ENCODE measurements at places on chromosomes 5 and 9.

- no peak for DNase-seq
Observed at GRCh38 chr5:179668391-179668790, 12.4 kb downstream of the CBY3 start.

GRCh38 chr9:18569941-18570630 lies 96.1 kb downstream of the ADAMTSL1 start:
- no peak for DNase-seq

GRCh38 chr9:129446828-129447550 lies 173.9 kb downstream of the C9orf50 start:
- no peak for DNase-seq

GRCh38 chr5:74185599-74185998 lies 454.9 kb downstream of the ENC1 start:
- no peak for DNase-seq

DNA sequence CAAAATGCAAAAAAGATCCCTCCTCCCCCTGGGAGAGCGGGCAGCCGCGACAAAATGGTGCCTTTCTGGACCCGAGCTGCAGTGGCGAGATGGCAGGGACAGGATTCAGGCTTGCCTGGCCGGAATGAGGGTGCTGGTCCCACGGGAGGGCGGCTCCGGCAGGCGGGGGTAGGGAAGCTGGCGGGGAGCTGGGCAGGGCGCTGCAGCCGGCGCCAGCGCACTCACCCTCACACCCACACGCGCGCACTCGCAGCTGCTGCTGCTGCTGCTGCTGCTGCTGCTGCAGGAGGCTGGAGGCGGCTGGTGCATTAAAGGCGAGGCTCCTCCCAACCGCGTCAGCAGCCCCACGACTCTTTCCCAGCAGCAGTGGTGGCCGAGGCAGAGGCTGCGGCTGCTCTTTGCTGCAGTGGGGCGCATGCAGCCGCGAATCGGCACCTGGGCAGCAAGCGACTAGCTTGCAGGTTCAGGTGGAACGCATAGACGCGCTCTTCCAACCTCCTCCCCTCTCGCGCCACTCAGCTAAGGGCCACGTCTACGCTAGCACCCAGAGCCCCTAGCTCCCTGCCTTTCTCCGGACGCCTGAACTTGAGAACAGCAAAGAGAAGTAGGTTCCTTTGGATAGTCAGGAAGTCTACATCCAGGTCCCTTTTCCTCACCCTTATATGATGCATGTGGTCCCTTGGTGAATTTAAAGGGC lies at the start of gene PPP2R2B:
Gene PPP2R2B, minus strand, starts transcription at position 282 of the 697 bp plus-strand sequence.
- no peak for DNase-seq

DNA sequence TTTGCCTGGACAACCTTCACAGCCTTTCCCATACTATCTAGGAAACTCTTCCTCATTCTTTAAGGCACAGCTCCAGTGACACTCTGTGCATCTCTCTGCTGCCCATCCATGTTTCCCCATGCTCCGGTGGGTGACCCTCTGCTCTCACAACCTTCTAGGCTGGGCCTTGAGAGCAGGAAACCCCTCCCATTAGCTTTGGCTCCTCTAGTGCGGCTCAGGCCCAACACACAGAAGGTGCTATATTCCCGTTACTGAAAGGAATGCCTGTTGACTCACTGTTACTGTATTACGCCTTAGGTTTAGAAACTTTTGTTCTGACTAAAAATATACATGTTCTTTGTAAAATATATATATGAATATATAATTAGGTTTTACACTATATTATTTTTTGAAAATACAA lies 8.1 kb upstream of the CCL28 start:
- DNase-seq: no peak

GRCh38 chr5:159854916-159855315 lies 61.4 kb upstream of the ADRA1B start:
- no peak for DNase-seq

GRCh38 chr9:76884823-76885222 lies 21.1 kb downstream of the PRUNE2 start:
- DNase-seq: no peak

Data from SIG-M5 (cell line).